ENCODE measurements at places on chromosomes 2 and 18.

DNA sequence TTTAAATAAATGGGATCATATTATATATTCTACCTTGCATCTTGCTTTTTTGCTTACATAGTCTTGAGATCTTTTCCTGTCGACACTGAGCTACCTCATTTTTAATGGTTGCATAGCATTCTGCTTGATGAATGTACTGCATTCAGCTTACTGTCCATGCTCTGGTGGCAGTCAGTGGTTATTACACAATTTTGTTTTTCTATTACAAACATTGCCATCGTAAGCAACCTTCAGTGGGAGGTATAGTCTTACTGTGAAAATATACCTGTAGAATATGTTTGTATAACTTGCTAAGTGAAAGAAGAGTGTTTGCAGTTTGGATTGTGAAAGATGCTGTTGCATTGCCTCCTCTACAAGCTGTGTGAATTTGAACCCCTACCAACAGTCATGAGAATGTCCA, 43.4 kb downstream of the UBXN4 start:
- DNase-seq = no peak

DNA sequence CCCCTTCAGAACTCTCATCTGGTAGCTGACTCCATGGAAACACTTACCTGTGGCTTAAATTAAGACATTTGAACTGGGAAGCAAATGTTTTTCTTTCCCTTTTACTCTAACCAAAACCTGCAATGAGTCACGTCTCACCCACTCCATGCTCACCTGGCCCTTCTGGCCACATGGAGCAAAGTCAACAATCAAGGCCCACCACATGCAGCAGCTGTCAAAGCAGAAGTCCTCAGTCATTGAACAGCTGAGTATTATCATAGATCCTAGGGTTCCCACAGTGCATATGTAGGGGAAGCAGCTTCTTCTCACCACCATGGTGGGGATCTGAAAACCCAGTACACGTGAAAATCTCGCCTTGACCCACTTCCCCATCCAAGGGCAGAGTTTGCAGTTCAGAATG, 12.3 kb upstream of the MEP1B start:
- DNase-seq = no peak

- no peak for DNase-seq
Observed at GRCh38 chr2:129422028-129422427, 557.4 kb upstream of the RAB6C start.

GRCh38 chr2:145199827-145200706, 680.1 kb upstream of the ZEB2 start:
- no peak for DNase-seq

DNA sequence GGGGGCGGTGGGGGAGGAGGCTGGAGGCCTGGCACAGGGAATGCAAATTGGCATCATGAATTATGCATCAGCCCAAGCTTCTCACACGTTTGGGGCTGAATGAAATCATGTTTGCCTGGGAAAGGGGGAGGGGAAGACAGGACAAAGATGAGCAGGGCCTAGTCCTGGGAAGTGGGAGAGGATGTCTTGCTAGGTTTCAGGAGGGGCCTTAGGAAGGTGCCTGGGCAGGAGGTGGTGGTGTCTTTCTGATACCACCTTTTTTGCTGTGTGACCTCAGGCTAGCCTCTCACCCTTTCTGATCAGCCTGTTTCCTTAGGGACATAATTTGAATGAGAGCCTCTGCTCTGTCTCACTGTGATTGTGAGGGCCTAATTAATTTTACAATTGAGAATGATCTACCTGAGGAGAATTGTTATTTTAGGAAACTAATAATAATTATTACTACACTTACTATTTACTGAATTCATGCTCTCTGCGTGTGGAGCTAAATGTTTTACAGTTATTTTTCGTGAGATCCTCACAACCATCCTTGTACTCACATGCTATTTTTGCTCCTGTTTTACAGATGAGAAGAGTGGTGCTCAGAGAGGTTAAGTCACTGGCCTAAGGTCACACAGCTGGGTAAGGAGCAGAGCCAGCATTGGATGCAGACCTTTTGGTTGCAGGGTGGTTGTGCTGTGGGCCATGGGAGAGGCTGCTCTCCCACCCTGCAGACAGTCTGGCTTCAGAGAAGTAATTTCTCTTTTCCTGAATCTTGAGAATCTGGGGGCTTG, 39.6 kb downstream of the INHBB start:
- no peak for DNase-seq

DNA sequence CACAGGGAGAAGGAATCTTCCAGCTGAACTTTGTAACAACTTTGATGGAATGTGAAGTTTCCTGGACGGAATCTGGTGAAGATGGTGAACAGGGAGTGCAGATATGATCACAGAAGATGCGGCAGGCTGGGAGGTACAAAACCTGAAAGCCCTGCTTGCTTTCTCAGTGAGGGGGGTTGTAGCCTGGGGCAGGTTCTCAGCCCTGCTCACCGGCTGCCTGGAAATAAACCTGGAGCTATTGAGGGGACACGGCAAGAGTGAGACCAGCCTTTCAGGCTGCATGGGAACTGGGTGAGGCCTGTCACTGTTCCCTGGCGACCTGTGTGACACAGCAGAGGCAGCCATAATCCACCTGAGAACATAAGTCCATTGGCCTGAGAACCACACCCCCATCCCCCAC, 174.8 kb downstream of the LCLAT1 start:
- no peak for DNase-seq

- no peak for DNase-seq
Observed at GRCh38 chr2:43762286-43762685, 11.6 kb upstream of the DYNC2LI1 start.

- DNase-seq = no peak
Observed at GRCh38 chr2:36476411-36476810, 120.8 kb downstream of the CRIM1 start.

- no peak for DNase-seq
Observed at GRCh38 chr2:157893611-157894010, 17.5 kb upstream of the ACVR1 start.

- DNase-seq = no peak
Observed at GRCh38 chr2:176115883-176116813, at the start of gene HOXD10. TSS of gene HOXD10 (plus strand) at chr2:176116778. CDS start at chr2:176116834, 56 bp downstream.

GRCh38 chr2:237456200-237456843, 30.7 kb upstream of the MLPH start:
- no peak for DNase-seq

GRCh38 chr18:64674694-64675093, 525.8 kb upstream of the LINC00305 start:
- DNase-seq = no peak

- DNase-seq = no peak
Observed at GRCh38 chr2:9981655-9982054, 30.2 kb downstream of the GRHL1 start.

DNA sequence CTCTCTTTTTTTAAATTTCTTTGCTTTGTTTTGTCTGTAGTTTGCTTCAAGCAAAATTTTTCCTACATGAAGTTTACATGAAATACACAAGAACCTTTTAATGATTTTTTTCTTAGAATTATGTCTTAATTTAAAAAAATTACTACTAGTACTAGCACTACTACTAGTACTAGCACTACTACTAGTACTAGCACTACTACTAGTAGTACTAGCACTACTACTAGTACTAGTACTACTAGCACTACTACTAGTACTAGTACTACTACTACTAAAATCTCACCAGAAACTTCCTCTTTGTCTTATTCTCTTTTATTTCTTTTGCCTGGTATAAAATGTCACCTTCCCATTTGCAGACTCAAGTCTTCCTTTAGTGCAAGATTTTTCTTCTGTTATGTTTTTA, 71.1 kb downstream of the PTH2R start:
- DNase-seq = no peak
